Stomach (tissue), 19 donors: ENCODE measurements at places on chromosomes 5 and 9. TPM values are rescaled to one million over a fixed set of nuclear protein-coding genes. Genes with fewer than 3 reads are reported as not detected.
A peak's percentile ranks its signal among the peaks of the same experiment; 100 is the strongest.

- DNase-seq, result no peak
Measured at GRCh38 chr5:140488914-140489313, 58.5 kb upstream of the EIF4EBP3 start.

DNA sequence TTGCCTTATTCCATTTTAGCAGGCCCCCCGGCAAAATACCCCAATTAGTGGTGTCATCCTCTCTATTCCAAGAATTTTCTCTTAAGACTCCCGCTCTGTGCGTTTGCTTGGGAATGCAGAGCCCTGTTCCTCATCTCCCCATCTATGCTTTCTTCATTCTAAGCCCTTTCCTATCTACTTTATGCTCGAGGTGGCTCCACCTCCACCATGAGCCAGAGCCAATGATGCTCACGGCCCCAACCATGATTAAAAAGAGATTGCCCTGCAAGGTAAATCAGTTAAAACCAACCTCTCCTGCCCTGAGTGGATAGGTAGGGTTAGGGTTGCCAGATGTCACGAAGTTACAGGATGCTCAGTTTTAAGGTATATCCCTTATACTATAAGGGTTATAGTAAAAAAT lies 677 bp upstream of the TXNDC15 start:
- DNase-seq, result peak; percentile 8

GRCh38 chr5:67493676-67494075 lies 297.1 kb upstream of the CD180 start:
- DNase-seq, result peak; percentile 37

CCDC180 gene
- total RNA-seq, result 8.1 TPM

PRLR gene
- 4.5 TPM for total RNA-seq

DNA sequence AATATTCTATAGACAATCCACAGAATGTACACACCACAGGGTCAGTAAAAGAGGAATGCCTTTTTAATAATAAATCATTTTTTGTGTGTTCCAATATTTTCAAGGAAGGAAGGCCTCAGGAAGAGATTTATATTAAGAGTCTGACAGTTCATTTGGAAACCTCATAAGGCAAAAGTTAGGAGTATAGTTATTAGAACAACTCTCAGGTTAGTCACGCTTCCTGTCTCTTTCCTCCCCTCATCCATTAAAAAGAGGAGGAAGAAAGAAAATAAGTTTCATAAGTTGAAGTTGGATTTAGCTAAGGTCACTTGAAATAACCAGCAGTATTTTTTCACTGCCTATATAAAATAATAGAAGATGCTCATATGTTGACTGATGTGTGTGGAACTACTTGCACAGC lies 863.2 kb downstream of the PTPRD start:
- DNase-seq, result no peak

DNA sequence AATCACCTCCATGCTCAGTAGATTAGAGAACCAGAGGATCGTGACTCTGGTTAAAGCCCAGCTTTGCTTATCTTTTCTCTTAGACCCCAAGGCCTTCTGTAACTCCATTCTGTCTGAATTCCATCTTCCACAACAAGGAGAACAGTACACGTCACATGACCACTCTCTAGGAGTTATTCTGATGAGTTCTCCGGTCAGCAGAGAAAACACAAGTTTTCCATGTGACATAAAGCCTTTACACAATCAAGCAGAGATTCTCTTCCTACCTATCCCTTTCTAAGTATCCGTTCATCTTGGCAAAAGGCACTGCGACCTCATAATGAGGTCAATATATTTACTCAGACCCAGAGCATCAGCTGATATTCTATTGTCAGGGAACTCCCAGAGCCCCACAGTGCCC lies 112.3 kb downstream of the TRPM6 start:
- DNase-seq, result no peak

- DNase-seq, result no peak
Measured at GRCh38 chr9:110951805-110952539, 86.3 kb downstream of the LPAR1 start.

SLC1A1 gene
- total RNA-seq, result 13.3 TPM

GRCh38 chr5:67873935-67874334 lies 341.6 kb upstream of the PIK3R1 start:
- DNase-seq, result no peak

DNA sequence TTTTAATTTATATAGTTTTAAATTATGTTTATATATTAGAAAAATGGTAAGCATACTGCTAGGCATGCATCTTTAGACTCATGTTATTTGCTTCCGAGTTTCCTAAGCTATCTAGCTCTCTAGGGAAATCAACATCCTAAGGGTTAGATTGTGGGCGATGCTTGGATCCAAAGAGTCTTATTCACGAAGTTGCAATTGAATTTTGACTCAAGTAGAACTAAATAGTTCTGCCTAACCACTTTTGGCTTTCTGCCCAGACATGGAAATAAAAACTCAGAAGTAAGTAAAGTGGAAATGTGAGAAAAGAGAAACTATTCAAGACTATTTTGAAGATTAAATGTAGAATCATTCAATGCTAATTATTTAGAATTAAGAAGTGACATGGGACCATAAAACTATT lies 440.4 kb downstream of the CDH18 start:
- no peak for DNase-seq

- no peak for DNase-seq
Measured at GRCh38 chr9:106889061-106889590, 26.2 kb downstream of the ZNF462 start.

PCA3 gene
- total RNA-seq, result 0.45 TPM

- DNase-seq, result no peak
Measured at GRCh38 chr5:103259705-103260355, 1.3 kb downstream of the MACIR start.

GRCh38 chr5:173926359-173926758 lies 38.2 kb downstream of the CPEB4 start:
- peak; percentile 28 for DNase-seq

DNA sequence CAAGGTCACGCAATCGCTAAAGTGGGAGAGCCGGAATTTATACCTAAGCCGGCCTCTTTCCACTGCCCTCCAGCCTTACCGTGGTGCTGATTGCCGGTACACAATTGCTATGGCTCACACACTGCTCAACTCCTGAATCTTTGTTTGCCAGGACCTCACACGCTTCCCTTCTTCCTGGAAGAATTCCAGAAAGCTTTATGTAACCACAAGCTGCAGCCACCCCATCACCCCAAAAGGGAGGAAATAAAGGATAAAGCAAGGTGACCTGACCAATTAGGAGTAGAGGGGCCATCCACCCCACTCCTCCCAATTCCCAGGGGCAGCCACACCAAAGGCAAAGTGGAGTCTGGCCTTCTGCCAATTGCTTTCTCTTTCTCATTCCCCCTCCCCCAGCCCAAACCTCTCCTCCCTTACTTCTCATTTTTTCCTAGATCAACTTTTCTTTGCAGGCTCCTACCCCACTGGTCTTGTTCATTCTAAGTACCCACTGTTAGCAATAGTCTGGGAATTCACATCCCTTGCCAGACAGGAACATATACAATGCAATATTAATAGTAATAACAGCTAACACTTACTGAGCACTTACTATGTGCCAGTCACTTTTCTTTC lies 18.0 kb upstream of the CDC23 start:
- peak; percentile 78 for DNase-seq

FGF18 gene
- 7.1 TPM for total RNA-seq

GPX3 gene
- 387 TPM for total RNA-seq

CDC25C gene
- 4.1 TPM for total RNA-seq

DNA sequence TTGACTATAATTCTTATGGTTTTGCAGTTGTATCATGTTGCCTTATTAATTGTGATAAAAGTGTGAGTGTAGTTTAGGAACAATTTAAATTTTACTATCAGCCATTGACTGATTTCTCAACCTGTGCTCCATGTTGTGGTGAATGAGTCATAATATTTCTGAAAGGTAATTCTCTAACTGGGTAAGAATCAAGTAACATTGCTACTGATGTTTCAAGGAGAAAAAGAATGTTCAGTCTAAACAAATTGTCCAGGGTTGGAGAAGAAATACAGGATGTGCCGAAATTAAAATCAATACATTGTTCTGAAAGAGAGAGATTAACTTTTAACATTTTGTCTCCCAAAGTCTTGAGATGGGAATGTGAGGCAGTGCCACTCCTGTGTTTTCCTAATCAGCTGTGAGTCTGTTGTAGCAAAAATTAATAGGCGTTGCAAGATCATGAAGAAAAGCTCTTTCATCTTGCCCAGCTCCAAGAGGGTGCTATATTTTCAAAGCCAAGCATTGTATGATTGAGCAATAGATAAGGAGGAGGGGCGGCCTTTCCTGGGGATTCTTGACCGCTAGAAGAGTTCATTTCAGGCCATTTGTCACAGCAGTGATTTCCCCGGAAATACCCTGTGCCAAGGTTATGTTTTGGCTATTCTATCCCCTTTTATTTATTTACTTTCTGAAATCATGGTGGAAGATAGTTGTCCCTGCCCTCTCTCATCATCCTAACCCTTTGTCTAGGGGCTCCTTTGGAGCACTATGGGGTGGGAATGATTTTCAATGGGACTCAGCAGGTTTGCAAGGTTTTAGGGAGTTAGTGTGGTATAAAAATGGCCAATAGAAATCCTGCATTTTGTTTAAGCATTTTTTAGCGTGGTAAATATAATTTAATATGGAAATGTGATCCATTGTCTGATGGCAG lies 151.6 kb downstream of the FOCAD start:
- DNase-seq, result no peak

DNA sequence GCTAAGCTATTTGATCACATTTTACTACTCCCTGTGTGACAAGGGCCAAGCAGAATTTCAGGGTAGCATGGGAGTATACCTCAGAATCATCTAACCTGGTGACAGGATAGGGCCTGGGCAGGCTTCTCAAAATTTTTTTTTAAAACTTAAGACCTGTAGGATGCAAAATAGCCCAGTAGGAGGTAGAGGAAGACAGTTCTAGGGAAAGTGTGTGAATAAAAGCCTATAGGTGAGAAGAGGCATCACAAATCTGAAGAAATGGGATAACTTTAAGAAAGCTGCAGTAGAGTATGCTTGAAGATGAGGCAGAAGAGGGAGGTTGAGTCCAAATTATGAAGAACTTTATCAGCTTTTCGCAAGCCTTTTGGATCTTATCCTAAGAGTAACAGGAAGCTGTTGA lies 32.3 kb downstream of the CNTRL start:
- no peak for DNase-seq

GRCh38 chr9:105510024-105510423 lies 47.9 kb upstream of the FKTN start:
- no peak for DNase-seq

- DNase-seq, result no peak
Measured at GRCh38 chr5:73222173-73222572, 49.2 kb downstream of the TMEM174 start.

DNA sequence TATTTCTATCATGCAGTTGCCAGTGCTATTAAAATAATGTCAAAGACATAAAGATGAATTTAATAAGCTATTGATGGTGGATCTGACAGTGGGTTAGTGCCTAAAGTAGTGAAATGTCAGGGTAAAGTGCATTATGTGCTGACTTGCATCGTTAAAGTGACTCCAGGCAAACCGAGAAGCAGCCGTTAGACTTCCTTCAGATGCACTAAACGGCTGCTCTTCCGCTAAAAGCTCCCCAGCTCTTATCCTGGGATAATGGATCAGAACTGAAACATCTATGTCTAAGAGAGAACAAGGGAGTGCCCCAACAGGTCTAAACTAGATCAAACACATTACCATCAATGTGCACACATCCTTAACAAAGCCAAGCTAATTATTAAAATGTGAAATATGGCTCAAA lies 468.2 kb downstream of the NTRK2 start:
- DNase-seq, result no peak

DNA sequence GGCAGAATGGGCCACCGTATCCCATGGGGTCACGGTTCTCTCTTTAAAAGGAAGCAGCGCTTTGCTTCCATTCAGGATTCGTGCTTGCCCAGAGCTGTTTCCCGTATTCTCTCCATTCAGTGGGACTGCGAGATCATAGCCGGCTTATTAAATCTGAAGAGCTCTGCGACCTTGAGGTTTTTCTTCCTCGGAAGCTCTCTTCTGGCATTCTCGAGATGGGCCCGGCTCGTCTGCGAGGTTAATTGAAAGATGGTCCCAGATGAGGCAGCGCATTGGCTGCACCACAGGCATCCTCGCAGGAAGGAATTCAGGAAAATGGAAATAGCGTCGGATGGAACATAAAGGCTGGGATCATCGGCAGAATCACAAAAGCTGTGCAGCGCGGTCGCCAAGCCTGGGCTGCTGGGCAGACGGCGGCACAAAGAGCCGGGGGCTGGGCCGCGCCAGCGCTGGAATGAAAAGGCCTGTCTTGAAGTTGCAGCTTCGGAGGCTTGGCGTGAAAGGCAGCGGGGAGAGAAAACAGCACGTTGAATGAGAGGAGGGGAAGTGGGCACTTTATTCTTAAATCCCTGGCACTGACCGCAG lies 236.2 kb downstream of the IRX2 start:
- no peak for DNase-seq

DNA sequence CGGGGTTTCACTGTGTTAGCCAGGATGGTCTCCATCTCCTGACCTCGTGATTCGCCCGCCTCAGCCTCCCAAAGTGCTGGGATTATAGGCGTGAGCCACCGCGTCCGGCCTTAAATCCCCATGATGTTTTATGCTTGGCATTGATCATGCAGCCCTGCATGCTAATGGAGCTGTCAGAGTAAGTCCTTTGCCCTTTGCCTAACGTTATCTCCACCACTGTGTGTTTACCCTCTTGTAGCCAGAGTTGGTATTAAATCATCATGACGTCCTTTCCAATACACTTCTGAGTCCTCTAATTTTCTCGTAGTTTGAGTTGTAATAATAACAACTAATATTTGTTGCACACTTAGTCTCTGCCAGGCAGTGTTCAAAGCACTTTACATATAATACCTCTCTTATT lies 57.2 kb upstream of the ZFAND5 start:
- no peak for DNase-seq

CARD9 gene
- 8.2 TPM for total RNA-seq

KDM3B gene
- 47.1 TPM for total RNA-seq

DNA sequence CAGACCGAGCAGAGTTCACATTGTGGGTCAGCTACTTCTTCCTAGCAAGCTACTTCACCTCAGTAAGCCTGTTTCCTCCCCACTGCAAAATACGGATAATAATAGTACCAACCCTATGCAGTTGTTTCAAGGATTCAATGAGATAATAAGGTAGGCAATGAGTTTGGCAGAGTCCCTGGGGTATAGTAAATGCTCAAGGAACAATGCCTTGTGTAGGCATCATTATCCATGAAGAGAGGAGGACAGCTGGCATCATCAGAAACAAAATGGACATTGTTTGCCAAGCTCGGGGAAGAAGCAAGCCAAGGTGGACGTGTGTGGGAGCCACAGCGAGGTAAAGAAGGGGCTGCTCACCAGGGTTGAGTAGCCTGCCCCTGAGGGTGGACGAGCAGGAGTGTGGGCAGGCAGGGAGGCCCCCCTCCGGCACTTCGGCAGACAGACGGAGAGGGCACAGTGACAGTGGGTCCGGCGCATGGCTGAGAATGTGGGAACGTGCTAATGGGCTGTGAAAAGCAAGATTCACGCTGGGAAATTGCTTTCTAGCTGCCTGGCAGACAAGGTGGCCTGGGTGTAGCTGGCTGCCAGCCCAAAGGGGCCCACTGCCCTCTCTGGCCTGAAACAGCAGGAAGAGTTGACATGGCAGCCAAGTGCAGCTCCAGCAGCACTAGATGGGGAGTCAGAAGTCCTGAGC lies 10.1 kb downstream of the CAMK2A start:
- peak; percentile 72 for DNase-seq

- DNase-seq, result no peak
Measured at GRCh38 chr5:14849516-14850294, 21.9 kb downstream of the ANKH start.
